ENCODE measurements at places on chromosomes 5 and 9.
A peak's percentile ranks its signal among the peaks of the same experiment; 100 is the strongest.

DNA sequence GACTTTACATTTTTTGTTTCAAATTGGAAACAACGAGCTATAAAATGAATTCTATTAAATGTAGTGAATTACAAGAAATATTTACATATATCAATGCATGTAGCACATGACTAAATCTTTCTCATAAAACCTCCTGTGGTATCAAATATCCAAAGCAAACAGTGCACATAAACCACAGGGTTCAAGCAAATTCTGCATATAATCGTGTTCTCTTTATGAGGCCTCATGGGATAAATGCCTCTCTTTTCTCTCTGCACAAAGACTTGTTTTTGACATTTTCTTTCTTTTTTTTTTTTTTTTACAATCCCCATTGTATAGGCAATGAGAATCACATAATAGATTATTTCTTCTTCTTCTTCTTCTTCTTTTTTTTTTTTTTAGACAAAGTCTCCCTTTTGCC lies 1117.2 kb upstream of the DMAC1 start:
- DNase-seq, result no peak

DNA sequence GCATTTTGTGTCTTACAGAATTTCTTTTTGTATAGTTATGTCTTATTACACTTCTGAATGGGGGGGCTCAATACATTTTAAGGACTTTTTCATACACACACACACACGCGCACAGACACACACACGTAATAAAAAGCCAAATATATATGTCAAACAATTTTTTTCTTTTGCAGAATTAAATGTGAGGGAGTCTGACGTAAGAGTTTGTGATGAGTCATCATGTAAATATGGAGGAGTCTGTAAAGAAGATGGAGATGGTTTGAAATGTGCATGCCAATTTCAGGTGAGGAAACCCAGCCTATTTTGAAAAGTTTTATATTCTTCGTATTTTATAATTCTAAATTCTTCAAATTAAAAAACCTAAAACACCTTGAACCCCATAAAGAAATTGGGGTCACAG lies 25.6 kb downstream of the TMEFF1 start:
- no peak for DNase-seq

DNA sequence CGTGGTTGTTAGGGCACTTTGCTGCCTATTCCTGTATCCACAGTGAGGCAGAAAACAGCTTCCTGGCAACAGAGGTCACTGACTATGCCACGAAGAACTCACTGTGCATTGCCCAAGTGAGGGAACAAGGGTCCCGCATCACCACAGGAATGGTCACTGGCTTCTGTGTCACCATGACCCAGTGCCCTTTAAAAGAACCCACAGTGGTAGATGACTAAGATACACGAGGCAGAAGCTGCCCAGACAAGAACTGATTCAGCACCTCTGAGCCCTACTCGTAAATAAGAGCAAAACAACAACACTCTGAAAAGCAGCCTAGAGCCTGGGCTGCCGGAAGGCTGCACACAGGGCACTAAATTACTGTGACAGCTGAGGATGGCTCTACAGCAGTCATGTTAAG lies 236.6 kb upstream of the RASEF start:
- DNase-seq, result peak; percentile 40

DNA sequence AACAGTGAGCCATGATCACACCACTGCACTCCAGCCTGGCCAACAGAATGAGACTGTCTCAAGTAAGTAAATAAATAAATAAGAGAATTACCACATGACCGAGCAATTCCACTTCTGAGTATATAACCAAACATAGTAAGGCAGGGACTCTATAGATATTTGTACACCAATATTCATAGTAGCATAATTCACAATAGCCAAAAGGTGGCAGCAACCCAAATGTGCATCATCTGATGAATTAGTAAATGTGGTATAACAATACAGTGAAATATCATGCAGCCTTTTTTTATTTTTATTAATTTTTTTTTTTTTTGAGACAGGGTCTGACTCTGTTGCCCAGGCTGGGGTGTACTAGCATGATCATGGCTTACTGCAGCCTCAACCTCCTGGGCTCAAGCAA lies 33.1 kb downstream of the ALDH7A1 start:
- DNase-seq, result no peak

DNA sequence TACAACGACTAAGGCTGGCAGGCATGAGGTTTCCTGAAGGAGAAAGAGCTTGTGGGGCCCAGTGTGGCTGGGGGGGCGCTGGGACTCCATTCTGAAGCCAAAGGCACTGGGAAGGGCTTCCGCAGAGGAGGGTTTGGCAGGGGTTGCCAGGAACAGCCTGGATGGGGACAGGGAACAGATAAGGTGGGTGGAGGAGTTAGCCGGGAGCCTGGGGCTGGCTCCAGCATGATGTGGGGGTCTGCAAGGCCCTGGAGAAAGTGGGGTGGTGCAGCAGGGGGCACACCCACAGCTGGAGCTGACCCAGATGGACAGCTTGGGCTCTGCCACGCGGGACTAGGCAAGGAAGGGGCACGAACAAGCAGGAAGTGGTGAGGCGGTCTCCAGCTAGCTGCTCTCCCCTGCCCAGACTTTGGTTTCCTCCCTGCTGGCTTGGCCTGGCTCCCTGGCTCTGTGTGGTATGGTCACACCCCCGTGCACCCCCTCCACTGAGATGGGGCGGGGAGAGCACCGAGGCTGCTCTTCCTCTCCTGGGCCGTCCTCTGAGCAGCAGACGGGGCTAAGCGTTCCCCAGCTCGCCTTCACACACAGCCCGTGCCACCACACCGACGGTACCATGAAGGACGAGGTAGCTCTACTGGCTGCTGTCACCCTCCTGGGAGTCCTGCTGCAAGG lies at the start of gene LTC4S:
TSS of gene LTC4S (plus strand) at position 519 of the 672 bp plus-strand sequence. CDS start at position 614, 95 bp downstream.
- DNase-seq, result peak; percentile 88

DNA sequence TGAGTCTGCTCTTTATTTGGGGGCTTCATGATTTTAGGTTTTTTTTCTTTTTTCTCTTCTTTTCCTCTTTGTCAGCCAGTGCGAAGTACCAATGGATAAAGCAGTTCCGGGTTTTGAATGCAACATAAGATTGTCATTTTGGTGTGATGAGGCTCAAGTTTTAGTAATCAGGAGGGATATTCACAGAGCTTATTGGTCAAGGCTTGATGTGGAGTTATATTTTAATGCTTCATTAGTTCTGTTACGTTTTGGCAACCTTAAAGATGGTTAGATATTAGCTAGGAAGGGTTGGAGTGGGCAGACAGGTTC lies 1.4 kb downstream of the PIK3R1 start:
- peak; percentile 59 for DNase-seq

GRCh38 chr9:99197124-99197630 lies 24.6 kb downstream of the ALG2 start:
- DNase-seq, result no peak

DNA sequence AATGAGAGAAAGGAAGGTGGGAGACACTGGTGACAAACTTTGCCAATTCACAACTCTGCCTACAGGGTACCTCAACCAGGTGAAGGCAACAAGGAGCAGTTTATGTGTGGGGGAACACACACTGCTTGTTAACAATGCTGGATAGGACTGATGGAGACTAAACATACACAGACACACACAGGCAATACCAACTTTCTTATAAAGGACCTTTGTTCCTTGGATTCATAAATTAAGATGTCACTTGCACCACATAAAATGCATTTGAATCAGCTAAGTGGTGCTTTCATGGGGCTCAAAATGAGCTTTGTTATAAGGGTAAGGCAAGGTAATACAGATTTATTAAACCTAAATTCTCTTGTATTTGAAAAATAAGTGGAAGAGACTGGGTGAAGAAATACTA lies 4.0 kb downstream of the TSTD2 start:
- no peak for DNase-seq

All from common myeloid progenitor, CD34-positive (primary cell).